Left colon (tissue), 2 donors: ENCODE measurements at places on chromosomes 4 and X.

DNA sequence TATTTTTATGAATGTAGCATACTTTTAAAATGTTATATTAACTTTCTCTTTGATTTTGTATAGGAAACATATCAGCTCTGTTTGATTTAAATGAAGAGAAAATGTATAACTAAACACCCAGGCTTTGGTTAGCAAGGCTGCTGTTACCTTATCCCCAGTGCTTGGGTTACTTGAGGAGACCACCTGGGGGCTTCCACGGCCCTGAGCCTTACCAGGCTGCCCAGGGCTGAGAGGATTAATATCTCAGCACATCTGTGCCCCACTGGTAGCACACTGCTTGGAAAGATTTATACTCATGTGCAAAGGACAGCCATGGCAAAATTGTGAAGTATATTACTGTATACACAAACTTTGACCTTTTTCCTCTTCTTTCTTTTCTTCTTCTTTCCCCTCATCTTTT, 752.9 kb downstream of the RAPGEF2 start:
- no peak for DNase-seq

DNA sequence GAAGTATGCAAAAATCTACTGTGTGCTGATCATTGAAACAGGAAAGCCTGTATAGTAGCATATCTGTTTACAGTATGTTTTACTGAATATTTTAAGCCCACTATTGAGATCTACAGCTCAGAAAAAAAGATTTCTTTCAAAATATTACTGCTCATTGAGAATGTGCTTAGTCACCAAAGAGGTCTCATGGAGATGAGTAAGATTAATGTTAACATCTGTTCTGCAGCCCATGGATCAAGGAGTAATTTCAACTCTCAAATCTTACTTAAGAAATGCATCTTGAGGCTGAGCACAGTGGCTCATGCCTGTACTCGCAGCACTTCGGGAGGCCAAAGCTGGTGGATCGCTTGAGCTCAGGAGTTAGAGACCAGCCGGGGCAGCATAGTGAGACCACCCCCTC, 3.3 kb downstream of the RNF4 start:
- DNase-seq: no peak

DNA sequence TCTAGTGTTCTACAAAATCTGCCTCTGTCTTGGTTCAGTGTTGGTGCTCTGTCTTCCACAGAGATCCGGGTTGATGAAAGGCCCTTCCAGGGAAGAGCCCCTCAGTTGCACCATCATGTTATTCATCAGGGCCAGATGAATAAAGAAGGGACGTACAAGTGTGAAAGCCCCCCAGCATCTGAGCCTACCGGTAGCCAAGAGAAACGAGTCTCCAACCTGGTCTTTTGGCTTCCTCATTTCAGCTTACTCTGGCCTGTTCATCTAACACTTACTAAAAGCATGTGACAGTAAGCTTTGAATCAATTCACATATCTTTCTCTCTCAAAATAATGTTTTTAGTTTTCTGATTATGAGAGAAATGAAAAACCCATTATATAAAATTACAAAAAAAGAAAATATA, 19.2 kb downstream of the MEPE start:
- no peak for DNase-seq

DNA sequence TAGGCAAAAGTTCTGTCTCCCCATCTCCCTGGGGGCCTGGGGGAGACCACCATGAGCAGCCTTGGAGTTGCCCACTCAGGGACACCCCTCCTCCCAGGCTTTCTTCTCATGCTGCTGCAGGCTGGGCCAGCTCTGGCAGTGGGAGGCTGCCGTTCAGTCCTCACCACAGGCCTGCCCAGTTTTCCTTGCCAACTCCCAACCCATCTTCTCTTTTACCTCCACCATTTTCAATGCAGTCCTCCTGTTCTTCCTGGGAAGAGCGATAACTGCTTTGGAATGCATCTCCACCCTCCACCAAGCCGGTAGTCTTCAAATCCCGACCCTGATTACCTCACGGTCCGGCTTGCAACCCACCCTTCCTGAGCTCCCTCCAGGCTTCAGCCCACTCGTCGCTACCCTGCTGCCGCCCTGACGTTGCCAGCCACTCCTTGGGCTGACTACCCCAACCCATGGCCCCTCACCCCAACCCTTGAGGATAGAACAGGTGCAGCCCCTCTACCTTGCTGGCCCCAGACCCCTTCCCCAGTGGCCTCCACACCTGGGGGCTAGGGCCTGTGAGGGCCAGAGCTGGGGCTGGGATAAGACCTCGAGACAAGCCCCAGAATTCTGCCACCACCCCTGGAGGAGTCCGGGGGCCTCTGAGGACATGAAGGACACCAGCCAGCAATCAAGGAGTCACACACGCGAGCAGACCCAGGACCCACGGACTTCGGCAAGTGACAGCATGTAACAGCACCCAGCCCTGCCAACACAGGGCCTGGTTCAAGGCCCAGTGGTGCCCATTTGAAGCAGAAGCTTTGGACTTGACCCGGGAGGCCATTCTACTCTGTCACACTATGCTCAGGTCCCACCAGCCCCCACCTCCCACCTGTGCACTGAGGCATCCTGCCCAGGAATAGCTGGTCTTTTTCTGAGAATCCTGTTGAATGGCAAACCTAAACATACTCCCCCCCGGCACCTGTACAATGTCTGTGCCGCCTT, 9.2 kb downstream of the WDR1 start:
- no peak for DNase-seq

- DNase-seq: no peak
Observed at GRCh38 chr4:66169341-66169740, 499.1 kb upstream of the EPHA5 start.

GRCh38 chrX:71909956-71910355, 689 bp upstream of the NHSL2 start:
- DNase-seq: no peak

DNA sequence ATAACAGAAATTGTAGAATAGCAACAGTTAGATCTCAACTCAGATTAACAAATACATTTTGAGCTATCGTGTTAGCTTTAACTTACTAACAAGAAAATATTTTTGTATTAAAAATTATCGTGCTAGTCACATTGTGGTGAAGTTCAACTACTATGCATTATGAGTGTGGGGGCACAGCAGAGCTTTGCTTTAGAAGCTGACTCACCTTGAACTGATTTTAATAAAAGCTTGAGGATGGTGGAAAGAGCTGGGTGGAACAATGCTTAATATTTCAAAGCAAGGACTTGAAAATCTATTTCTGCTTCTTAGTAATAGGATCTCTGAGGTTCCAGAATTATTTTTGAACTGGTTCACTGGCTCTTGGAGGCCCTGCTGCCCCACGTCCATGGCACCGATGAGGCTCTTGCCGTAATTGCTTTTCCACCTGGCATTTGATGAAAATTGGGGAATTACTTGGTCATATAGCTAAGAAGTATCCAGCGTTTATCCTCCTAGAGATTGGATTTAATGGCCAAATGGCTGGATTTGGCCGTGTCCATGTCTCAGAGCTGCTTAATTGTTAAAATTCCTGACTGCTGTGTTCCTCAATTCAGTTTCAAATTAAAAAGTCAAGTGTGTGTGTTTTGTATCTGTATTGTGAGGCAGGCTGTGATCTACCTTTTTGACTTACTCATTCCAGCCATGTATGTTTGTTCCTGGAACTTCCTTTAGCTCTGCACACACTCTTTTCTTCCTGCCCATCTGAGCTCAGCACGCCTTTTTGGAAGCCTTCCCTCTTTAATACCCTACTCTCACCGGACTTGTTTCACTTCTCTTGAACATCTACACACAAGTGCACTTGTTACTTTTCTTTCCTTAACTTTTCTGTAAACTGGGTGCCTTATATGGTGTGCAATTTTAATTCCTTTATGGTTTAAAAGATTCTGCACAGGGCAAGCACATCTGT, 66.6 kb upstream of the LIMCH1 start:
- DNase-seq: no peak

DNA sequence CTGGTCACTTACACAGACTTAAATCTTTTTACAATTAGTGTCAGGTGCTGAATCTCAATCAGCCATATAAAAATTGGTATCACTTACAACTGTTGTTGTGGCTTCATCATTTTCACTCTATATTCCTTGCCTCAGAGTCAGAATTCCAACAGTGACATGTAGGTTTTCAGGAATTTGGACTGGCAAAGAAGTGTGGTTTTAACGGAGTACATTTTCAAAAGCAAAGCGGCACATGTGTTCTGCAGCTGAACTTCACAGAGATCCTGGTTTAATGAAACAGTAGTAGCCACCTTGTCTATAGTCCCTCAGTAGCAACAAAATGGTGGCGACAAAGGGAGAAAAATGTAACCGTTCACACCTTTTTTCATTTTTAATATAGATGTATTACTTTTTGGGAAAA, 486.6 kb downstream of the FAT4 start:
- DNase-seq: no peak

DNA sequence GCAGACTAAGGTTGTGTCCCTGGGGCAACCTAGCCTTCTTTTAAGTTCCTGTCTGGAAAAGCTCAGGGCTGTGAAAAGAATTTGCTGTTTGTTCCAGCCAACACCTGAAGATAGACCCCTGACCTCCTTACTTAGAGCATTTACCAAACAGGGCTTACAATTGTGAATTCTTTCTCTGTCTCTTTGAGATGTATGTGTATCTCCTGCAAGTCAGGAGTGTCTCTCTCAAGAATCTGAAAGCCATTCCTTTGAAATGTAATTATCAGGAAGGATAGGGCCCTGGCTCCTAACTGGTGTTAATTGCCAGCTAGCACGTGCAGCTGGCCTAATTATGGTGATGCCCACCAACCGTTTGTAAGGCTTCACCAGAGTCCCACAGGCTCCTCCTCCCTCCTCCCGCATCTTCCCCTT, 18.2 kb downstream of the CCNG2 start:
- no peak for DNase-seq

GRCh38 chr4:128528793-128529553, 241.4 kb upstream of the PGRMC2 start:
- no peak for DNase-seq

DNA sequence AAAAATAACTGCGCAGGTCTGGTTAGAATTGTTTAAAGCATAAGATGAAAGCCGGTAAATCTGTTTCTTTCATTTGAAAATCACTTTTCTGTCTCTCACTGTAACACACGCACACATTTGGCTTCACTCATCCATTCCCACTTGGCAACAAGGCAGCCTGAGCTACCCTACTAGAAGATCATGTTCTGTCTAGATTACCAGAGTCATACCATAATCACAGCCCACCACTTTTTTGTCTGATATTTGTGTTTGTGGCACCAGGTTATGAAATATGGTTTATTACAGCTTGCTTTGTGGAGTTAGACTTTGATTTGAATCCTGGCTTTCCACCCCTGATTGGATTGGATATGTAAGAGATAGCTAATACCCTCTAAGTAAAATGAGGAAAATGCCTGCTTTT, 2.2 kb downstream of the USO1 start:
- no peak for DNase-seq

DNA sequence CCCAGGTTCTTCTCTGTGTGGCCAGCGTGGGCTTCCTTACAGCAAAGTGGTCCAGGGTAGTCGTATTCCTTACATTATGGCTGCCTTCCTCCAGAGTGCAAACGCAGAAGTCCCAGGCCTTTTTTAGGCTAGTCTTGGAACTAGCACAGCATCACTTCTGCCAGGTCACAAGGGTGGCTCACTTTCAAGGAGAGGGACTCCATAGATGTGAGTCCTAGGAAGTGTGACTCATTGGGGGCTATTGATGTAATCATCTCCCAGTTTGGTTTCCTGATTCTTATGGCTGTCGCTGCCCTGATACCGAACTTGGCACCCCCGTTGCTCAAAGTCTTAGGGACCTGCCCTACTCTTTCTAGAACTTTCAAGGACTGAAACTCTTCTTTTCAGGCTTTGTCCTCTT, 140.0 kb downstream of the DCK start:
- DNase-seq: no peak

- no peak for DNase-seq
Observed at GRCh38 chrX:98350940-98351339, 1467.2 kb downstream of the RPA4 start.

DNA sequence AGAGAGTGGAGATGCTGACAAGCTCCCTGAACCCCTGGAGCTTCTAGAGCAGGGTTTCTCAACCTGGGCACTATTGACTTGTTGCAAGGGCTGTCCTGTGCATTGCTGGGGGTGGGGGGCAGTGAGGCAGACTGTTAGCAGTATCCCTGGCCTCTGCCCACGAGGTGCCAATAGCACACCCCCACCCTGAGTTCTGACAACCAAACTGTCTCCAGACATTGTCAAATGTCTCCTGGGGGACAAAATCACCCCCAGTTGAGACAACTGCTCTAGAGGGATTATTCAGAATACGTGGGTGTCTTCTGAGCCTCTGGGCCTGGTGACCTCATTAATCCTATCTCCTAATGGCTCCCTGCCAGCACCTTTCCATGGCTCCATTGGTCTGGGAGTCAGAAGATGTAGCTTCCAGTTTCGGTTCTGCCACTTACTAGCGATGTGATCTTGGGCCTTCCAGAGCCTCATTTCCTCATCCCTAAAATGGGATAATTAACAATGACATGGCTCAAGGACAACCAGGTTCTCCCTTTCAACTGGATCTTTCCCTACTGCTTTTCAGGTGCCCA, 17.6 kb upstream of the PJA1 start:
- no peak for DNase-seq

DNA sequence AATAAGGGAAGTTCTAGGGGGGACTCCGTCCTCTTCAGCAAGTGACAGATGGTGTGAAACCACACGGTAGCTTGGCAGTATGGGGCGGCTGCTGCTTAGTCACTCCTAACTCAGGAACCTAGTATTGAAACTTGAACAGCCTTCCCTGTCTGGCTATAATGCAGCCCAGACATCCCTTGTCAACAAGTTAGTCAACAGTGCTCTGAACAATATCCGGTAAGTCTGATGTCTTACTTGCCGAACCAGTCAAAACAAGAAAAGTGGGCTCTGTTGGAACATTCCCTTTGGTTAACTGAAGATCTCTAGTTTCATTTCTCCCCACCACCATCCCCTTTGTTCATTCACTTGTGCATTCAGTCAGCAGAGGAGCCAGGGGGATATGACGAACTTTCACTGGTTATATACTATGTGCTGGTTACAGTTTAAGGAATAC, 18.7 kb upstream of the CXCL13 start:
- DNase-seq: peak; percentile 13

DNA sequence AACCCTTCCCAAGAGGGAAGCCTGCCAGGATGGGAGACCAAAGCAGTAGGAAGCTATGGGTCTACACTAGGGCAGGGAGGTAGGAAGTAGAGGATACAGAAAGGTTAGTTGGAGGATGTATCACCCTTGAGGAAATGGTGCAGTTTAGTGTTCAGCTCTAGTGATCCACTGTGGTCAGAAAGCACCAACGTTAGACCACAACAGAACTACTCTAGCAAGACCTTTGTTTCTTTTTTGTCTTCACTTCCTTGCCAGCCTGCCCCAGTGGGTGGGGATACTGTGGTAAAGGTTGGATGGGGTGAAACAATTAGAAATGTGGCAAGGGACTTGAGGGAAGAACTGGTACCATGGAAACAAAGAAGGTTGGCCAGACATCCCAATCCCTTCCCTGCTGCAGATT, 83.3 kb downstream of the DDIT4L start:
- no peak for DNase-seq
